CMK (cell line): ENCODE measurements at places on chromosomes 7 and 10.

DNA sequence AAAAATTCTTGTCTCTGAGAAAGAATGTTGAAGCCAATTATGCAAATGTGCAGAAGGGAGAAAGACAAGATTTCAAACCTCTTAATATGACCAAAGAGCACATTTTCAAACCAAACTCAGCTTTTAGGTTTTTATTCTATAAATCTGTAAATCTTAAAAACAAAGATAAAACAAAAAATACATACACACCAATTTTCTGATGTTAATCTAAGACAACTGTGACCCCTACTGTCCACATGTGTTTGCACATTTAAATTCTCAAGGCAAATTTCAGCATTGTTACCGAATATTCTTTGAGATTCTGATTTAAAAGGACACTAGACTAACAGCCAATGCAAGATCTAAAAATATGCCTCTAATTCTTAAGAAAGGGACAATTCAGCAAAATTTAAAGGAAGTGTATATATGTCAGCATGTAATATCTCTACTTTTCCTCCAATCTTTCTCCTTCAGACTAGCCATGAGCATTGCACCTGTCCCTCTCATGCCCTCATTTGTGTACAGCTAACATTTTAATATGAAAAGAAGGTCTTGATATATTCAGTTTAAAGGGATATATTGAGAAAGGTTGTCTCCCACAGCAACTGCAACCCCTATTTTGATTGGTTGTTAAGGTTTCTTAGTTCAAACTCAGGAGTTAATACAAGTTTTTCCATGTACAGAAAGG lies 417.9 kb downstream of the IPMK start:
- no peak for DNase-seq

DNA sequence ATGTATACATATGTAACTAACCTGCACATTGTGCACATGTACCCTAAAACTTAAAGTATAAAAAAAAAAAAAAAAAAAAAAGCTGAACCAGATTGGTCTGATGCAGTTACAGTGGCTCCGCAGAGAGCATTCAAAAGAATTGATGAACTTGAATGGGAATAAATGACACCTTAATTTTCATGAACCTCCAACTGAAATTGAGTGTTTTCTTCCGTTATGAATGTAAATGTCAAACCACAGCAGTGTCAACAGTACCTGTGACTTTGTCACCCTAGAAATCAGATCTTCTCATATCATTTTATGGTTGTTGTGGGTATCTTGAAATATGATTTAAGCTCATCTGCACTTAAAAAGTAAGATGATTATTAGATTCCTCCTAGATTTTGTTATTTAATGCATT lies 32.7 kb upstream of the SRGN start:
- no peak for DNase-seq

DNA sequence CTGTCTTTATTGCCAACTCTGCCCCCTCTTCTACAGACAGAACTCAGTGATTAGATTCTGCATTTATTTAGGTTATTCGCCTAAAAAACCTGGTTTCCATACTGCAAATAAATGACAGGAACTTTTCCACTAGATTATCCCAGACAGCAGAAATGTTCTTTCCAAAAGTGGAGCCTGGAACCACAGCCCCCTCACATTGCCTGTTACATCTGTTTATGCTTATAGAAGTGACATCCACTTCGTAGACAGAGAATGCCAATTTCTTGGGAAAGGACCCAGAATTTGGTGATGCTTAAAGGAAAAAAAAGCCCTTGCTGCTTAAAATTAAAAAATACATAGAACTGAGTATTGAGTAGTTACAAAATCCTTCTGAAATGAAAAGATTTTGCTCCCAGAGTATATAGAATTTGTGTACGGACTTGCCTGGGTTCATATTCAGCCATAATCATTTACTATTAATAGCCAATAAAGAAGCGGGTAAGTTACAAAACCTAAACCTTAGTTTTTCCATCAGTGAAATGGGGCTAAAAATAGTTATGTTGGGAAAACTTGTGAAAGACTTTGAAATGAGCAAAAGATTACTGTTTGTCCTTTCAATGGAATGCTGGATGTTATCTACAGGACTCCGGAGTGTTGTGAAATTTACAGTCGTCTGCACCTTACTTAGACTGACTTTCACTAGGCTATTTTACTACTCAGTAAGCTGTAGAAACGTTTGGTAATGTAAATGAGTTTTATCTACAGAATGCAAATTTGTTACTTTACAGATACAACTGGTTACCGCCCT lies 1.1 kb upstream of the PPP1R9A start:
- no peak for DNase-seq

GRCh38 chr10:691216-691615 lies 1.7 kb upstream of the DIP2C start:
- DNase-seq = no peak

DNA sequence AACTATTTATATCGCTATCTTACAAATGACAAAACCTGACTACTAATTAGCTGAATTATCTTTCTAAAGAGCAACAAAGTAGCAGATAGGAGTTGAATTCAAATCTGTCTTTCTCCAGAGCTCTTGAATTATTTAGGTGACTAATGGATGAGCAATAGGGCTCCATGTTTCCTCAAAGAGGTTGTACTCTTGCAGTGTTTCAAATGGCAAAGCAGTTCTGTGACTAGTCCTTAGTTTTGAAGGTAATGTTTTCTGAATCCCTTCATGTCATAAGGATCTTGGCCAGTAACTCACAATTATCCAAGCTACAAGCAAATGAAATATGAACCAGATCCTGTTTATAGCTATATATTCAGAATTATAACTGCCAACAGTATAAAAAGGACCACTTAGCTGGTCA lies 999.7 kb downstream of the NRG3 start:
- no peak for DNase-seq

DNA sequence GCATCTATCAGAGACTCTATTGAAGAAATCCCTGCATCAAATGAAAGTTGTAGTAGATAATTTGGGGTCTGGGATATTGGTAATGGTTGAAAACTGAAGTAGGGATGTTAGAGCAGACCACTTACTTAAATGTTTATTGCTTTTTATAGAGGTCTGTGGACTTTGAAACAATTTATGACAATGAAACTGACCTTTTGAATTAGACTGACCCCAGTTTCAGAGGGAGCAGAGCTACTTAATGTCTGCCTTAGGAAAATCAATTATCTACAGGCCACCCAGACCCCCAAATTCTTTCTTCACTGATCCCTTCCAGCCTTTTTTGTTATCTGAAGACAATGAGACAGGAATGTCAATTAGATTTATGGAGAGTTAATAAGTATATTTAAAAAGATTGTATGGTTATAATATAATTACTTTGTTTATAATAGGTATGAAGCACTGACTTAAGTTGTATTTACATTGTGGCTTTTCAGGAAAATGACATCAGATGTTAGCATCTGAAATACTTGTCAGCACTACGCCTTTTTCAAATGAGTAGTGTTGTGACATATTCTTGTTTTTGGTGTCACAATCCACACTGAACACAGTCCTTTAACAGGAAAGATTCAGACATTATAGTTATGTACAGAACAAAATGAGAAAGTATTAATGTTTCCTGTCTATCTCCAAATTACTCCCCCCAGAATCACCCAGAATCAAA lies 13.9 kb downstream of the MGAM2 start:
- no peak for DNase-seq

DNA sequence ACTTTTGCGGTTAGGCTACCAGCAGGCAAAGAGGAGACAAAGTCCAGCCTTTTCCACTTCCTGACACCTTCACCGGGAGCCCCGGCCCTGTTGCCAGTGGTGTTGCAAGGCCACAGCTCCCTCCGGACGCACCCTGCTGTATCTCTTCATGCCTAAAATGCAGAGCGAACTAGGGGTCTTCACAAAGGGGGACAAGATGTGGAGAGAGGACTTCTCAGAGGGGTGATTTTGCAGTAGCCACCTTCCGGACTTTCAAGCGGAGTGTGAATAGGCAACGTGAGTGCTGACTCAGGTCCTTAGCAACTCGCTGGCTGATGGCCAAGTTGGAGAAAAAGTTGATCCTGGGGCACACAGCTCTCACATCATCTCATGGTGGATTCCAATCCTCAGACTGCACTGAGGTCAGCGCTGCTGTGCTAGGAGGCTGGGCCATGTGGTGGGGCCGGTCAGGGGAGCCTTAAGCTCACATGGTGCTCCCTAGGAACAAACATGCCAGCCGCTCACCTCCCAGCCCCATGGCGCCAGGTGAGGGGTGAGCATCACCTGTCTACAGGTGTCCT lies 166.3 kb downstream of the LCOR start:
- no peak for DNase-seq

- no peak for DNase-seq
Observed at GRCh38 chr7:87147500-87147899, 4.8 kb upstream of the DMTF1 start.

DNA sequence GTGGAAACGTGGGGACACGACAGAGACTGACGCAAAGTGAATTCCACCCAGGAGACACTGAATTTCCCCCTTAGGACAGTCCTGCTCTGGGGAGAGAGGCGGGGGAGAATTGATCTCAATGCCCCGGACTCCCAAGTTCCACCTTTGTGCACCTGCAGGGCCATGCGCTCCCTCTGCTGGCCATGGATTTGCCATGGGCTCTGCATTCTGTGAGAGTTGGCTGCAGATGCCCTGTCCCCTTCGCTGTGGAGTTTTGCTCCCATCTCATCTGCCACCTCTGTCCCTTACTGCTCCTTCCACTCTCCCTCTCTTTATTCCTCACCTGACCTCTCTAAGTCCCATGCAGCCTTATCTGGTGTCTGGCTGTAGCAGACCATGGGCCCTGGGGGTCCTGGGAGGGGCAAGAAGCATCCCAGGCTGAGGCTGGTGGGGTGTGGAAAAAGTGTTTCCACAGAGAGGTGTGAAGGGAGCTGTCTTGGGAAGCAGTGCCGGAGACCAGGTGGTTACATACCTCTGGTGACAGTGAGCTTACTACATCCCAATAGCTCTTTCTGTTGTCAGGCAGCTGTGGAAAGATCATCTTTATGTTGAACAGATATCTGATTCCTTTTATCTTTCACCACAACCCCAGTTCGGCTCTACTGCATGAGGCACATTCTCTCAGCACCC lies 14.3 kb downstream of the GHRHR start:
- no peak for DNase-seq

DNA sequence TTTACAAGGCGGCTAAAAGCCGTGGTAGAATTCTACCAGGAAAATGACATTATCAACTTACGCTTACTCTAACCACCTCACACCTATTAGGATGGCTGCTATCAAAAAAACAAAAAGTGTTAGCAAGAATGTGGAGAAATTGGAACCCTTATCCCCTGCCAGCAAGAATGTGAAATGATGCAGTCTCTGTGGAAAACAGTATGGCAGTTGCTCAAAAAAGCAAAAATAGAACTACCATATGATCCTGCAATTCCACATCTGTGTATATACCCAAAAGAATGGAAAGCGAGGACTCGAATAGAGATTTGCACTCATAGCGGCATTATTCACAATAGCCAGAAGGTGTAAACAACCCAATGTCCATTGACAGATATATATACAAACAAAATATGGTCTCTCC lies 61.3 kb downstream of the KIF5B start:
- no peak for DNase-seq

GRCh38 chr10:113613977-113614690 lies 49.7 kb downstream of the NRAP start:
- DNase-seq = no peak

- DNase-seq = no peak
Observed at GRCh38 chr7:100483722-100484672, at the start of gene NYAP1. Gene NYAP1 (plus strand): TSS chr7:100483927. CDS start chr7:100485312, 1,385 bp downstream.

DNA sequence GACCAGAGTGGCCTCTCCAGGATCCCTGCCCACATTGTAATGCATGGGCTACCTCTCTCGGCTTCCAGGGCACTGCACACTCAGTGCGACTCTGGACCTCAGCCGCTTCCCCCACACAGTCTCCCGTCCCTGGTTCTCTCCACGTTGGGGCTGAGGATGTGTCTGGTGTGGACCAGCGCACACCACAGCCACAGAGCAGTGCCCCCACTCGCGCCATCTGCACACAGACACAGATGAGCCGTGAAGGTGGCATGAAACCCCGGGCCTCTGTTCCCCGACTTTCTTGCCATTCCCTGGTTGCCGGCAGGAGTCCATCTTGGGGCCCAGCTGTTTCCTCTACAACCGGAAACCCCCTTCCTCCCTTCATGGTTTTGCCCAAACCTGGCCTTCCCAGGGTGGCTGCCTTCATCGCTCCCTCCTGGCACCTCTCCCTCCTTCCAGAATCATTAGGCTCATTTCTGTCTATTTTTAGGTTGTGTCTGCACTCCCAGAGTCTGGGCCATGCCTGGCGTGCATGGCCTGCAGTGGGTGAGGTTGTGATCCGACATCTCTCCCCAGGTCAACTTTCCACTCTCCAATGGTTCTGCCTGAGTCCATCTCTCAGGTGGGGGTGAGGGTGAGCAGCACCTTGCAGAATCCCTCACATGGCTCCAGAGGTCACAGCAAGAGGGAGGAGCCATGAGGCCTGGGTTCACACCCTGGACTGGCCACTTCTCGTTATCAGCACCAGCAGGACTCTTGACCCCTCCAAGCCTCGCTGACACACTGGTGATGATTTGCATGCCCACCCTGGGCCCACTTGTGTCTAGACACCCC lies 10.1 kb downstream of the RASGEF1A start:
- no peak for DNase-seq

DNA sequence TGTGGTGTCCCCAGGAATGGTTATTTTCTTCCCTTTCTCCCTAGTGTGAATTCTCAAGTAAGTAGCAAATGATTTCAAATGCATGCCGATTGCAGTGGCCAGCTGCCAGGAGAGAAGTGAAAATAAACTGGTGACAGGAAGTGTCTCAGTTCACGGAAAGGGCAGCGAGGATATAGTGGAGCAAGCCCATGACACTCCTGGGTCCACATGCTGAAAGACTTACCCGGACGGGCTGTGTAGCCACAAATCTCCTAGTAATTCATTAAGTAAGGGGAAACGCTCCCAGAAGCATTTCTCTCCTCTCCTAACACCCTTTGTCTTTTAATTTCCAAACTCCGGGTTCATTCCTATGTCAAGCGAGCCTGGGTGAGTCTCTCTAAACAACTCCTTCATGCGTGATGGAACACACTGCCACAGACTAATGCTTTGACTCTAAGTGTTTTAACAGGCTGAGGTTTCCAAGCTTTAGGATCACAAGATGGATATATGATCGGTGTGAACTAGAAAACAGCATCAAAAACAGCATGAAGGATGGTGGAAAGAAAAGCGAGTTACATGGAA lies 125.6 kb downstream of the CYP26A1 start:
- no peak for DNase-seq

GRCh38 chr7:127245607-127246006 lies 7.1 kb downstream of the GRM8 start:
- DNase-seq = no peak

DNA sequence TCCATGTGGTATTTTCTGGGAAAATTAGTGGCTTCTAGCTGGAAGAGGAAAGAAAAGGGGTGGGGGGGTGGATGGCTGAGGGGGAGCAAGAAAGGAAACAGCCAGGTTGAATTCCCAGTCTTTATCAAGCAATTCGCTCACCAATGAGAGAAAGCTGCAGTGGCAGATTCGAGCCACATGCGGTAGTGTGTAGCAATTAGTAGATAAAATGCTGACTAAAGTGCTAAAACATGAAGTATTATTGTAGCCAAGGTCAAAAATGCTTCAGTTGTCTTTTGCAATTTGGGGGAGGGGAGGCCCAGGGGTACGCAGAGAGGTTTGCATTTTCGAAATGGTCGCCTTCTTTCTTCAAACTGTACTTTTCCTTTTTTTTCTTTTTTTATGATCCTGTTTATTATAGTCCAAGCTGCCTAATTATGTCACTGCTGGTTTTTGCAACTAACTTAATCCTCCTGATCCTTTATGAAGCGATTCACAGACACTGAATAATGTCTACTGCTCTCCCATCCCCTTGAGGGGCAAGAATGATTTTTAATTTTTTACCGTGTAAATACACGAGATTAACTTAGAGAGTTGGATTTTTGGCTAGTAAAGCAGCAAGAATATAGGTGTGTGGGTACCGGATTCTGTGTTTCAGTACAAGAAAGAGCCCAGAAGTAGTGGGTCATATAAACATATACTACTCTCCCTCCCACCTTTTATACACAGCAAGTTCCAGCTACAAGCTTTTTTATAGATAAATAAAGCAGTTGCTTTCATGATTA lies 3.6 kb upstream of the ARID5B start:
- no peak for DNase-seq
